ENCODE measurements at places on chromosomes 4 and X. TPM values are rescaled to one million over a fixed set of nuclear protein-coding genes. Genes with fewer than 3 reads are reported as not detected.
A peak's percentile ranks its signal among the peaks of the same experiment; 100 is the strongest.

DNA sequence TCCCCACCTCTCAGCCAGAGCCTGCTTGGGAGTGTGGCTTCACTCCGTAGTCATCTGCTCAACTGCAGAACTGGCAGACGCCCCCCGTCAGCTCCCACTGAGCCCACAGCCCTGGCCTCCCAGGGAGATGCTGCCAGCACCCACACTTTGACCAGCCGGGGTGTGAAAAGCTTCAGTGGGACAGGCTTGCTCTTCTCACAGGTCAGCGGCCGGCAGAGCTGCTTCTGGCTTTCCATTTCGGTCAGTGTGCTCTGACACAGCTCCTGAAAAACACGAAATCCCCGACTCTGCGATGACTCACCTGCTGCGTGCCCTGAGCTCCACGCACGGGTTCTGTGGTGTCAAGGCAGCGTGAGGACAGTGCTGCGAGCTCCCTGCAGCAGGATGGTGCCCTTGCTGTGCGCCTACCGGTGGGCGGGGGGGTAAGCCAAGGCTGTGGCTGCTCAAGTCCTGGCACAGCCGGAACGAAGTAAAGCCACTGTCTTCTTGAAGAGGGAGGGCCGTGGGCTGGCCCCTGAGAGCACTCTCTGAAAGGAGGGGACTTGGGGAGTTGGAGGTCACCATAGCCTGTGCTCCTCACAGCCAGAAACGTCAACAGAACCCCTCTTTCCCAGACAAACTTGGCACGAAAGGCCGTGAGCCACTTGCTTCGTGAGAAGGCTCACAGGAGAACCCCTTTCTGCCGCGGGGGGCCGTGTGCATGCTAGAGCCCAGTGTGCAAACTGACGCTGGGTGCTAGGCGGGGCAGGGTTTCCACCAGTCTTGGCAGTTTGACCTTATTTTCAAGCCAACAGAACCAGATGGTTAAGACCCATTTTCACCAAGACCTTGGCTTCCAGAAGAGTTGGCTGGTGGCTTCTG is 23.6 kb downstream of the NOP14 start:
- peak; percentile 38 for DNase-seq

GRCh38 chr4:165621983-165622382 is 243.2 kb downstream of the CPE start:
- no peak for DNase-seq

DNA sequence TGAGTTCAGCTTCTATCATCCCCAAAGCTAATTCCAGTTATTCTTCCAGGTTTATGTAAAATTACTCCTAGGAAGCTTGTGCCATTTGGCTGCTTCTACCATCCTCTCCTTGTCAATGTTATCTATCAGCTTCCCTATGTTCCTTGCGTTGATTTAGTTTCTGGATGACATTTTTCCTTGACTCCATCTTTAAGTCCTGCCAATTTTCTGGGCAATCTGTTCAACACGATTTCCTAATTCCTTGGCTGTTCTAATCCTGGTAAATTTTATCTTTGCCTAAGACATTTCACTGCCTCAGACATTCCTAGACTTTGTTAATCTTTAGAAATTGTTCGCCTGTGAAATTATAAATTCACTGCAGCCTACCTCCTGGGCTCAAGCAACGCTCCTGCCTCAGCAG is 125.1 kb downstream of the PDS5A start:
- DNase-seq: no peak

- DNase-seq: no peak
Measured at GRCh38 chr4:74446193-74446868, 1.4 kb downstream of the AREG start.

DNA sequence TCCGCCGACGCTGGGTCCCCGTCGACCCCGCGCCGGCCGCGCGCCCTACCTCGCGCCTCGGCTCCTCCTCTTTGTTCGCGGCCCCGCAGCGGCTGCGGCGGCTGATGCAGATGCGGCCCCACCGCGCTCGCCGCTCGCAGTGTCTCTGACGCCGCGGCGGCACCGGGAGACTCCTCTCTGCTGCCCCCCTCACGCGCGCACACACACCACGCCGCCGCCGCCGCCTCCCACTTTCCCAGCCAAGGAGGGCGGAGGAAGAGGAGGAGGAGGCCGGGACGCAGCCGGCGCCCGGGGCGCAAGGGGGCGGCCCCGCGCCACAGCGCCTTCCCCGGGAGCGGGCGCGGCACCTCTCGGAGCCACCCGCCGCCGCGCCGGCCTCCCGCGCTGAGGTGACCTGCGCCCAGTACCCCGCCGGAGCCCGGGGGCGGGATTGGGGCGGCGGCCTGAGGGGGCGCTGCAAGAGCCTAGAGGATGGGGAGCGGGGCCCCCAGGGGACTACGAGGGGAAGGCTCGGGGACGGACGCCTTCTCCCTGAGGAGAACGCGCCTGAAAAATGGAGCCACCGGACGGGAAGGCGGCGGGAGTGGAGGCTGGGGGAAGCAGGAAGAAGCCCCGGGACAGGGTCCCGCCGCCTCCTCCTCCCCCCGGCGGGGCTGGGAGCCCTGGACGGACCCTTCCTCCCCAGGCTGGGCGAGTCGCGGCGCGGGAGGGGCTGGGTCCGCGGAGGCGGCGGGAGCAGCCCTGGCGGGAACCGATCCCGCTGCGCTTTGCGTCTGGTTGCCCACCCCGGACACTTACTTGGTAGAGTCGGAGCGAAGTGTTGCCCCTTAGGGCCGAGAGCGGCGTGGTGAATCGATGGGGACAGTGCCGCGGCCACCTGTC is at the start of gene SH3RF1:
Gene SH3RF1 (minus strand): TSS at position 147 of the 882 bp plus-strand sequence. CDS start 1,744 bp downstream, outside the sequence.
- DNase-seq: peak; percentile 86

- DNase-seq: no peak
Measured at GRCh38 chrX:19798423-19798822, 89.0 kb downstream of the SH3KBP1 start.

DNA sequence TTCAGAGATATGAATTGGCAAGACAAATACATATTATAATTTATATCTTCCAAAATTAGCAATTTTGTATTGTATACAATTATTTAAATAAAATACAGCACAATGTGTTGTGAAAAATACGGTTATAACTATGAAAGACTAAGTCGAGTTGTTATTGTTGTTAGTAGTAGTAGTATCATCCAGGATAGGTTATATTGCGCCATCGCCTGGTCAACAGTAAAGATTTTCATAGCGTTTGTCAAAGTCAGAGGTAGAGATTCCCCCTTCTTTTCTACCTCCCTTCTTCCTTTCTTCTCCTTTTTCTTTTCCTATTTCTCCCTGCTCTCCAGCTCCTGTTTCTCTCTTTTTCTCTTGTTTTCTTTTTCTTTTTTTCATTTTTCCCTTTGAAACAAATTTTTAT is 499.1 kb upstream of the EPHA5 start:
- peak; percentile 21 for DNase-seq

- DNase-seq: no peak
Measured at GRCh38 chr4:110224142-110224541, 25.7 kb upstream of the ELOVL6 start.

GRCh38 chrX:111443946-111444345 is 32.0 kb upstream of the DCX start:
- DNase-seq: no peak

The HSFX3 gene
- total RNA-seq: not detected

The SCOC gene
- 52.0 TPM for total RNA-seq

The CLOCK gene
- total RNA-seq: 29.2 TPM

- no peak for DNase-seq
Measured at GRCh38 chrX:15418041-15418706, 34.0 kb upstream of the VEGFD start.

The OPRPN gene
- total RNA-seq: not detected

The PSAPL1 gene
- total RNA-seq: 0.22 TPM

GRCh38 chr4:93042746-93043145 is 739.0 kb downstream of the GRID2 start:
- DNase-seq: no peak

- peak; percentile 90 for DNase-seq
Measured at GRCh38 chr4:86891762-86892635, at the start of gene C4orf36. Gene C4orf36 (minus strand): TSS chr4:86892422. CDS start chr4:86891520, 902 bp downstream.

DNA sequence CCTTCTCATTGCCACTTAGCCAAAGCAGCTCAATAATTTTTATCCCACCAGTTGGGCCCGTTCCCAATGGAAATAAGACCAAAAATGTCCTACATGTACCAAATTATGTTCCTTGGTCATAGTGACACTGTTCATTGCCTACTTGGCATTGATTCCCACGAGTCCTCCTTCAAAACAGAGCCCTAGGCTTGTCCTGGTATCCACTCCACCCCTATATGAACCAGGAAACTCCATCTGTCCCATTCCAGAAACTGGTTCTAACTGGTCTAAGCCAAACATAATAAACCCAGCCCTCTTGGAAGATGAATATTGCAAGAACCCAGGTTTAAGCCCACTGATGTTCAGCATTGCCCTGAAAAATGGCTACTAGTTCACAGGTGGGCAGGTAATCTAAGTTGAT is 30.9 kb upstream of the S100G start:
- DNase-seq: no peak

DNA sequence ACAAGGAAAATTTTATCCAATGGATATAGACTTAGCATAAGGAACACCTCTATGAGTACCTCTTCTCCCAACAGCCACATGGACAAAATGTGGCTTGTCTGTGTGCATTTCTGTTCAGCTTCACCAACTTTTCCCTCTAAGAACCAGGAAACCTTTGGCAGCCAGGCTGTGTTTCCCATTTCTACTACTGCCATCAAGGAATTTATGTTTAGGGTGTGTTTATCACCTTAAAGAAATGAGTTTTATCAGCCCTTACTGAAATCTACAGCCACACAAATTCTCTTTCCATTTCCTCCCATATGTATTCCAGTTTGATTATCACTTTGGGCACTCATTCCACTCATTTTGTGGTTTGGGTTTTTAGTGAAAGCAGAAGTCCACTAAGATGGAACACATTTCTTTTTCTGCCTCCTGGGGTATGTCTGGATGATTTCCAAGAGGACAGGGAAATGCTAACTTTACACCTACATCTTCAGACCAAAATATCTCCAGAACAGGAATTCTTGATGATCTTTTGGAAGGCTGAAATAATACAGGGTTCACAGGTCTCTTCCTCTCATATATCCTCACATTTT is 82.6 kb upstream of the MAOA start:
- no peak for DNase-seq

GRCh38 chr4:132240081-132240480 is 909.0 kb upstream of the PCDH10 start:
- DNase-seq: no peak

The GRPR gene
- total RNA-seq: 3.9 TPM

The KIT gene
- 7.6 TPM for total RNA-seq

- no peak for DNase-seq
Measured at GRCh38 chr4:89619206-89619962, 217.6 kb downstream of the SNCA start.

The TFDP3 gene
- total RNA-seq: not detected

The PHEX gene
- total RNA-seq: 0.04 TPM

The MND1 gene
- total RNA-seq: 32.1 TPM

The HEPH gene
- 27.5 TPM for total RNA-seq

DNA sequence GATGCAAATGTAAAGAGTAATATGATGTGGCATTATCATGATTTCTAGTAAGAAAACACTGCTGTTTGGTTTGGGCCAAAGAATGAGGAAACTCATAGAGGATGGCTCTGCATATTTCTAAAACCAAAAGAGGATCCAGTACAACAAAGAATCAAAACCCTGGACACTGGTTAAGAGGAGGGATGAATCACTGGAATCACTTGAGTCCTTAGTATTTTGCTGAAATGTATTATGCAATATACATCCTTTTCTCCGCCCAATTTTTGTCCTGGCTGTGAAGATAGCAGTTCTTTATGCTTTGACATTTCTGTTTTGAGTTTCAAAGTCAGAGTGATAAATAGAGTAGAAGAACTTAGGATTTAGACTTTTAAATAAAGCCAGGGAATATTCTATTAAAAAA is 345.9 kb downstream of the PACRGL start:
- DNase-seq: no peak

DNA sequence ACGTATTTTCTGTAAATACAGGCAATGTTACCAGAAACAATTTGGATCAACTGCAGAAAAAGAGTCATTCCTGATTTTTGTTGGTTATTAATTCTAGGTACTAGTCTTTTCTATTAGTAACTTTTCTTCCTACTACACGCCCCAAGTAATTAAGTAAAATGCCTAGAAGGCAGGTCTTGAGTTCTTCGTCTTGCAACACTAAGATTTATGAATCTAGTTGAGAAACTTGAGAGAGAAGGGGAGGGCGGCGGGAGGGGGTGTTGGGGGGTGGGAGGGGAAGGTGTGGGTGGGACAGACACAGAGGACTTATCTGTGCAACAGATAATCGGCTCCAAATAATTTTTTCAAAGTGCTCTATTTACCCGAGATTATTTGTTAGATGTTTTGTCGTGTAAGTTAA is 3.0 kb downstream of the RAP2C start:
- no peak for DNase-seq

- DNase-seq: no peak
Measured at GRCh38 chr4:73976716-73977115, 5.1 kb downstream of the PF4 start.

The SLC9B2 gene
- 2.0 TPM for total RNA-seq

- DNase-seq: no peak
Measured at GRCh38 chr4:90852237-90852636, 725.0 kb downstream of the CCSER1 start.

The PF4V1 gene
- total RNA-seq: not detected

- DNase-seq: no peak
Measured at GRCh38 chr4:136763919-136764318, 768.4 kb downstream of the PCDH18 start.

GRCh38 chrX:1657367-1658070 is 42.7 kb downstream of the ASMT start:
- DNase-seq: no peak

DNA sequence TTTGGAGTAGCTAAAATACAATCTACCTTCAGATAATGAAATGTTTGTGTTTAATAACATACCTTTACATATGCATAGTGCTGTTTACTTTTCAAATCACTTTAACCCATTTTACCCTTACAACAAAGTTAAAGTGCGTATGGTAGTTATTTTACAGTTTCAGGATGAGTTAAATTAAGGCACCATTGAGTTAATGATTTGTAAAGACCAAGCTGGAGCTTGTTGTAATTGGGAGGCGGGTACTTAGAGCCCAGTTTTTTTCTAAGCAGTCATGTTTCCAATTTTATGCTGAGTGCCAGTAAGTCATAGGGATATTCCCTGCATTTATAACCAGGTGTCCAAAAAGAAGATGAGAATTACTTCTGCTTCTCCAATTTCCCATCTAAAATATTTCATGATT is 84.2 kb upstream of the NRK start:
- no peak for DNase-seq

The PDK3 gene
- 29.3 TPM for total RNA-seq

The TCP11X1 gene
- 0.28 TPM for total RNA-seq

GRCh38 chrX:28946846-28947245 is 359.6 kb downstream of the IL1RAPL1 start:
- DNase-seq: no peak

DNA sequence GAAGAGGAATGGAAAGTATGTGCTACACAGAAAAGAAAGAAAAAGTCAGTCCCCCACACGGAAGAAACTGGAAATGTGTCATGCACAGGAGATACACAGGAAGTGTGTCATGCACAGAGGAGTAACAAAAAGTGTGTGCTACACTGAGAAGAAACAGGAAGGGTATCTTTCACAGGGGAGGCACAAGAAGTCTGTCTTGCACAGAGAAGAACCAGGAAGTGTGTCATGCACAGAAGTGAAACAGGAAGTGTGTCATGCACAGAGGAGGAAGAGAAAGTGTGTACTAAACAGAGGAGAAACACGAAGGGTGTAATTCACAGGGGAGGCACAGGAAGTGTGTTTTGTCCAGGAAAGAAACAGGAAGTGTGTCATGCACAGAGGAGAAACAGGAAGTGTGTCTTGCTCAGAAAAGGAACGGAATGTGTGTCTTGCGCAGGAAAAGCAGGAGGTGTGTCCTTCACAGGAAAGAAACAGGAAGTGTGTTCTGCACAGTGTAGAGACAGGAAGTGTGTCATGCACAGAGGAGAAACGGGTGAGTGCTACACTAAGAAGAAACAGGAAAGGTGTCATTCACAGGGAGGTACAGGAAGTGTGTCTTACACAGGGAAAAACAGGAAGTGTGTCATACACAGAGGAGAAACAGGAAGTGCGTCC is 527.2 kb upstream of the PRKX start:
- no peak for DNase-seq

The ANXA10 gene
- not detected for total RNA-seq

Measured in H7 (cell line).